Hindlimb muscle (tissue), 1 donor: ENCODE measurements at places on chromosomes 7 and 10.

GRCh38 chr10:29634764-29635625 is at the start of gene SVIL:
Gene SVIL (minus strand): TSS chr10:29634971. CDS start chr10:29555058, 79,913 bp downstream.
- DNase-seq: no peak

- no peak for DNase-seq
Observed at GRCh38 chr10:118712930-118713634, 41.7 kb downstream of the CACUL1 start.

DNA sequence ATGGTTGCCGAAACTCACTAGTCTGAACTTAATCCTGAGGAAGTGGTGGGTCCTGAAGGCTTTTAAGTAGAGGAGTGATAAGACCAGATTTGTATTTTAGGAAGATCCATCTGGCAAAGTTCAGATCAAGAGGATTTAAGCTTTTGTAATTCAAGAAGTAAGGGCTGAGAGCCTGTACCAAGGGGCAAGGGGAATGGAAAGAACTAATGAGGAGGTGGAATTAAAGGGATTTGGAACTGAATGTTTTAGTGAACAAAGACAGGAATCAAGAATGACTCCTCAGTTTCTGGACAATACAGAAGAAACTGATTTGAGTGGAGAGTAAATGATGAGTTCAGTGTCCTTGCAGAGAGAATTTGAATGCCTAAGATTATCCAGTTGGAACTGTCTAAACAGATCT is 249.0 kb downstream of the C7orf25 start:
- DNase-seq: no peak

DNA sequence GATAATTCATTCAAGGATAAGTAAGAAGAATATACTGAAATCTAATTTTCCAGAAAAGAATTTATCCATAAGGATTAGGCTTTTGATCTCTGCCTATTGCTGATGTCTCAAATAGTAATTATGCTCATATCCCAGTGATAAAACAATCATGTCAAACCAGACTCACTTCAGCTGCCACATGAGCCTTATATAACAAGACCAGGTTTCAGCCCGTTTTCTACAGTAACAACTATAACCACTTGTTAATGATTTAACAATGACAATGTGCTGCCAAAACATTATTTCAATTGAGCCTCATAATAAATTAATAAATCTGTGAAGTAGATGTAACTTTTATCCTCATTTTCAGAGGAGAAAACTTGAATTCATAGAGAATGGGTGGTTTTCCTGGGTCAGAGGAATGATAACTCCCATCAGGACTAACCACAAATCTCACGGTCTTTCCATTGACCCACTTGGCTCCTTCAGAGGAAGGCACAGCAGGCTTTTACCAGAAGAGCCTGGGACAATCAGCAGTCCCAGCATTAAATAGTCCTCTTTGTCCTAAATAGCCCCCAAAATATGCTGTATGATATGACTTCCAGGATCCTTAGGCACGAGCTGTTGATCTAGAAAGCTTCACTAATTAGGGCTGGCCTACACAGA is 42.5 kb upstream of the SLIT1 start:
- DNase-seq: no peak
